ENCODE measurements at places on chromosomes 5 and 9. TPM values are rescaled to one million over a fixed set of nuclear protein-coding genes. Genes with fewer than 3 reads are reported as not detected.

SURF6 gene
- total RNA-seq, result 8.8 TPM

OTULINL gene
- total RNA-seq, result 0.37 TPM

GRXCR2 gene
- total RNA-seq, result not detected

CDC14B gene
- total RNA-seq, result 41.9 TPM

NIPSNAP3A gene
- 18.2 TPM for total RNA-seq

PTGES gene
- total RNA-seq, result 56.2 TPM

MOB3B gene
- under 0.01 TPM for total RNA-seq

MAN2A1 gene
- total RNA-seq, result 43.0 TPM

WDR38 gene
- not detected for total RNA-seq

BTNL3 gene
- total RNA-seq, result not detected

PTCH1 gene
- 6.6 TPM for total RNA-seq

HSD17B3 gene
- total RNA-seq, result not detected

C9orf153 gene
- 0.20 TPM for total RNA-seq

MYOZ3 gene
- 0.39 TPM for total RNA-seq

GAS1 gene
- total RNA-seq, result 9.4 TPM

CDX1 gene
- not detected for total RNA-seq

SLC36A3 gene
- not detected for total RNA-seq

CATSPER3 gene
- under 0.01 TPM for total RNA-seq

ACSL6 gene
- not detected for total RNA-seq

PCDHGB6 gene
- total RNA-seq, result 2.5 TPM

FREM1 gene
- total RNA-seq, result 0.37 TPM

NIPBL gene
- 22.5 TPM for total RNA-seq

EGFLAM gene
- total RNA-seq, result 18.2 TPM

ZFP2 gene
- 0.20 TPM for total RNA-seq

PCDHB2 gene
- 0.59 TPM for total RNA-seq

PCDHA1 gene
- not detected for total RNA-seq

WNT8A gene
- not detected for total RNA-seq
